ENCODE measurements at places on chromosomes 7 and 10.

- DNase-seq = no peak
Measured at GRCh38 chr7:111408724-111409123, 153.6 kb downstream of the IMMP2L start.

DNA sequence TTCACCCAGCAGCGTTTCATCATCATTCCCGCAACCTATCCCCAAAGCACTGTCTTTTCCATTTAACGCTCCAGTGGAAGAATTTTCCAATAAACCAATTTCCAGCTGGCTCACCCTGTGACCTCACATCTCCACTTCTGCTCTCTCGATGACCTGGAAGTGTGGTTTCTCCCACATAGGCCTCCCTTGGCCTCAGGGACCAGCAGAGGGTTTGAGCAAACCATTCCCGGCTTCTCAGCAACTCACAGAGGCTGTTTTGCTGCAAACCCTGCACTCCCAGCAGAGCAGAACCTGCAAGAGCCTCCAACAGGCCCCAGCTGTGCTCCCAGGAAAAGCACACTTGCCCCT, 523.0 kb upstream of the FOXK1 start:
- DNase-seq = peak; percentile 11

GRCh38 chr10:85458324-85458723, 908.3 kb downstream of the GRID1 start:
- no peak for DNase-seq

DNA sequence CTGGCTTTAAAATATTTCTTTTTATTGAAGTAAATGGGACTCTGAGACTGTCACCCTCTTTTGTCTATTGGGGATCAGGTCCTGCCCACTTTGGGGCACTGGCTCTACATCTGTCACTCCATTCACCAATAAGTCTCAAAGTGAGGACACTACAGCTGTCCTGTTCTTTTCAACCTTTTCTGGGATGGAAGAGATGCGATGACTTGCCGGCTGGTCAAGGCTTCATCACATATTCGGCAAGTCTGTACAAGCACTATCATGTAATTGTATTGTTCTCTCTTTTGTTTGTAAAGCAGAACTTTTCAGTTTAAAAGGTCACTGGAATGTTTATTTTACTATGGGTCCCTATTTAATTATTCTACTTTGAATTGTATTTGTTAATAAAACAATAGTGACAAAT, 17.7 kb upstream of the SP8 start:
- DNase-seq = no peak

DNA sequence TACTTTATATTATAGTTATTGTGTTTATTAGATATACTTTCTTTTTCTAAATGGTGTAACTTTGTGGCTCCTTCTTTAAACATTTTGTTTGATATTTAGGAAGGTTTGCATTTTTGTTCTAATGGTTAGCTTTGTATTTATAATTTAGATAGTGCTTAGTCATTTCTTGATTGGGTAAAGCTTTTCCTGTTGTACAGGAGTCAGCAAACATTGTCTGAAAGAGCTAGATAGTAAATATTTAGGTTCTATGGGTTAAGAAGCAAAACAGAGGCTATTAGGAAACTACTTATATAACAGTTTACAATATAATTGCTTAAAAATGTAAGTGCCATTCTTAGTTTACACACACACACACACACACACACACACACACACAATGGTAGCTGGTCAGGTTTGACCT, 70.6 kb upstream of the CCDC6 start:
- DNase-seq = peak; percentile 65

- no peak for DNase-seq
Measured at GRCh38 chr7:113331155-113331898, 213.0 kb upstream of the SMIM30 start.

DNA sequence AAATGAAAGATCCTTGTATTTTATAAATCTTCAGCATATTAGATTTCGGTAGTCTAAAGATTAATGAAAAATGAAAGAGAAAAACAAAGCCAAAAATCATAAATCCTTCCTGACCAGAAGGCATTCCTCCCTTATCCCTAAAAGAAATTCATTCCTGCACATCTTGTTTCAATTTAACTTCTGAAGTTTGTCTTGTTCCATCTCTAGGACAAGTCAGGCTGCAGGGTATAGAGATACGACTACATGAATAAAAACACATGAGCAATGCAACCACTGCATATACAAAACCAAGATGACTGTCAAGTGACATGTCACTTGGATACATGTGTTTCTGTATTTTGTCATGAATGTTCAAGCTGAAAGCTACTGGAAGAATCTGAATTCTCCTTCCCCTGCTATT, 214.9 kb downstream of the JAZF1 start:
- DNase-seq = no peak

GRCh38 chr7:140222814-140223213, 46.0 kb upstream of the KDM7A start:
- DNase-seq = no peak

DNA sequence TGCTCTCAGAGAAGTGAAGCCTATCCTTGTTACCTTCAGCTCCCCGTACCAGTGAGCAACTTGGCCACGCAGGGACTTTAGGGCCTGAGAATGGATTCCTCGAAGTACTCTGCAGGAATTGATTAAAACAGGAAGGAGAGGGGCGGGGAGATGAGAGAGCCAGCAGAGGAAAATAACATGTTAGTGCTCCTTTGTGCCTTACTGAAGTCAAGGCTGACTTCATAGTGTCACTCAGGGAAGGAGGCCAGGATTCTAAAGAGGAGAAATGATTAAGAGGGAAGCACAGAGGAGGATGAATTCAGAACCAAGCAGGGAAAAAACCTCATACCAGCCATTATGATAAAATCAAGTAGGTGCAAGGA, 195.6 kb upstream of the RHOBTB1 start:
- no peak for DNase-seq

DNA sequence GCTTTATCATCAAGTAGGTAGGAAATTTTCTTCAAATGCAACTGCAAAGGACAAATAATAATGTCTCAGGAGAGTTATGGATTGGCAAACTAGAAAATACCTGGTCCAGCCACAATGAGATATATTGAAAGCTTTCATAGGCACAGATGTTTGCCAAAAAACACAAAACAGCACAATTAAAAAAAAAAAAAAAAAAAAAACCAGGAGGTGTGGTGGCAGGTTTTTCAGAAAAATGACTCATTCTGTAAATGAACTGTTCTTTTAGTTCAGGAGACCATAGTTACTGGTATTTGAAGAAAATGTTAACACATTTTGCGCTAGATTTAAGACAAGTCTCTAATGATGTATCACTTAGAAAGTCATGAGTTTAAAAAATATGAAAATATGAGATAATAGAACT, 55.0 kb upstream of the JCAD start:
- peak; percentile 26 for DNase-seq

Measured in PC-3 (cell line).